Mononuclear cell (primary cell): ENCODE measurements at places on chromosomes 16 and 17. TPM values are rescaled to one million over a fixed set of nuclear protein-coding genes. Genes with fewer than 3 reads are reported as not detected.

The TBC1D3E gene
- total RNA-seq = not detected

The HS3ST3B1 gene
- 10.4 TPM for total RNA-seq

The KRT33B gene
- total RNA-seq = not detected

The C16orf92 gene
- total RNA-seq = not detected

The KRT16 gene
- total RNA-seq = not detected

The WSCD1 gene
- total RNA-seq = 0.21 TPM
